ENCODE measurements at places on chromosomes 4 and X. TPM values are rescaled to one million over a fixed set of nuclear protein-coding genes. Genes with fewer than 3 reads are reported as not detected.

Gene ARR3
- not detected for total RNA-seq

Gene GAGE1
- total RNA-seq, result not detected

Gene CTAG1A
- total RNA-seq, result not detected

Gene AKAP14
- total RNA-seq, result 0.92 TPM

Gene MAGEA1
- not detected for total RNA-seq

Gene UPF3B
- 12.4 TPM for total RNA-seq

Gene FAM114A1
- 33.9 TPM for total RNA-seq

Gene ASB11
- not detected for total RNA-seq

Gene JAKMIP1
- 0.89 TPM for total RNA-seq

Gene SPINK2
- total RNA-seq, result 4.6 TPM

Gene TXK
- total RNA-seq, result 1.3 TPM

Gene CYTL1
- total RNA-seq, result 0.52 TPM

Gene AMOT
- total RNA-seq, result 507 TPM

Gene S100G
- total RNA-seq, result 30.8 TPM

Gene GYPA
- not detected for total RNA-seq

Gene GPC4
- total RNA-seq, result 69.0 TPM

Gene SPATA18
- 17.0 TPM for total RNA-seq

Gene GRIA3
- total RNA-seq, result 9.2 TPM

Gene SEPSECS
- 8.7 TPM for total RNA-seq

Gene NLGN3
- 17.9 TPM for total RNA-seq

Gene PPAT
- 20.6 TPM for total RNA-seq

Gene CT83
- 2.1 TPM for total RNA-seq

Gene SASH3
- not detected for total RNA-seq

Gene CTAG2
- total RNA-seq, result not detected

Gene HHIP
- total RNA-seq, result 29.6 TPM

Gene EXOC1L
- not detected for total RNA-seq

Gene AFM
- total RNA-seq, result 2.9 TPM

Gene STAG2
- total RNA-seq, result 89.5 TPM

Gene SYNPO2
- total RNA-seq, result 22.9 TPM

Gene ARHGAP24
- 10.9 TPM for total RNA-seq

Gene FAT1
- 188 TPM for total RNA-seq

Gene FRAS1
- 33.1 TPM for total RNA-seq

Gene LCORL
- total RNA-seq, result 16.1 TPM

Gene UGT2B17
- not detected for total RNA-seq

Gene GPC3
- total RNA-seq, result 628 TPM

Gene PRDM8
- 6.2 TPM for total RNA-seq

Gene GLOD5
- total RNA-seq, result not detected

Gene HSPA4L
- 9.7 TPM for total RNA-seq

Gene NXF2B
- total RNA-seq, result 0.64 TPM

Gene ANXA3
- total RNA-seq, result 135 TPM

Gene RNF4
- 61.4 TPM for total RNA-seq

Gene WDFY3
- 76.4 TPM for total RNA-seq

Gene STK32B
- total RNA-seq, result 3.0 TPM

Gene NFKB1
- total RNA-seq, result 20.6 TPM

Gene KLHL13
- total RNA-seq, result 5.2 TPM

Gene ZC4H2
- total RNA-seq, result 21.4 TPM

Gene TCEAL6
- total RNA-seq, result not detected

Gene NKRF
- total RNA-seq, result 11.8 TPM

Gene CFAP97
- total RNA-seq, result 13.8 TPM

Gene LAGE3
- 12.9 TPM for total RNA-seq

Gene LINC00632
- 107 TPM for total RNA-seq

Gene VMA21
- 40.7 TPM for total RNA-seq

Gene UGT2B10
- 0.45 TPM for total RNA-seq

Gene TMEM154
- 70.9 TPM for total RNA-seq

Gene TACC3
- 91.4 TPM for total RNA-seq

All from type B pancreatic cell (in vitro differentiated cells).